Caki2 (cell line): ENCODE measurements at places on chromosomes 7 and 10. TPM values are rescaled to one million over a fixed set of nuclear protein-coding genes. Genes with fewer than 3 reads are reported as not detected.

KIAA1549 gene
- total RNA-seq, result 0.58 and 1.6 TPM in 2 replicates

FXYD4 gene
- not detected in 2 replicates for total RNA-seq

LHFPL3 gene
- not detected in 2 replicates for total RNA-seq

MYO3A gene
- 4.5 TPM in 2 replicates for total RNA-seq

HOXA5 gene
- total RNA-seq, result 53.0 and 130 TPM in 2 replicates

MACROH2A2 gene
- total RNA-seq, result 29.0 and 29.4 TPM in 2 replicates

ATG9B gene
- 0.68 TPM in 1 of 2 replicates, not detected in the other for total RNA-seq

PARD3 gene
- total RNA-seq, result 237 and 254 TPM in 2 replicates

DOCK4 gene
- total RNA-seq, result 3.5 and 9.5 TPM in 2 replicates

HGF gene
- total RNA-seq, result not detected in 2 replicates

PON1 gene
- not detected in 2 replicates for total RNA-seq

PDE6C gene
- total RNA-seq, result not detected in 2 replicates

TBXAS1 gene
- 48.6 and 77.6 TPM in 2 replicates for total RNA-seq

OR2A42 gene
- total RNA-seq, result not detected in 2 replicates

STK17A gene
- total RNA-seq, result 54.6 and 68.4 TPM in 2 replicates

- no peak for DNase-seq
These were observed 8.4 kb downstream of the HABP2 start for GRCh38 chr10:113561214-113561613.

DNA sequence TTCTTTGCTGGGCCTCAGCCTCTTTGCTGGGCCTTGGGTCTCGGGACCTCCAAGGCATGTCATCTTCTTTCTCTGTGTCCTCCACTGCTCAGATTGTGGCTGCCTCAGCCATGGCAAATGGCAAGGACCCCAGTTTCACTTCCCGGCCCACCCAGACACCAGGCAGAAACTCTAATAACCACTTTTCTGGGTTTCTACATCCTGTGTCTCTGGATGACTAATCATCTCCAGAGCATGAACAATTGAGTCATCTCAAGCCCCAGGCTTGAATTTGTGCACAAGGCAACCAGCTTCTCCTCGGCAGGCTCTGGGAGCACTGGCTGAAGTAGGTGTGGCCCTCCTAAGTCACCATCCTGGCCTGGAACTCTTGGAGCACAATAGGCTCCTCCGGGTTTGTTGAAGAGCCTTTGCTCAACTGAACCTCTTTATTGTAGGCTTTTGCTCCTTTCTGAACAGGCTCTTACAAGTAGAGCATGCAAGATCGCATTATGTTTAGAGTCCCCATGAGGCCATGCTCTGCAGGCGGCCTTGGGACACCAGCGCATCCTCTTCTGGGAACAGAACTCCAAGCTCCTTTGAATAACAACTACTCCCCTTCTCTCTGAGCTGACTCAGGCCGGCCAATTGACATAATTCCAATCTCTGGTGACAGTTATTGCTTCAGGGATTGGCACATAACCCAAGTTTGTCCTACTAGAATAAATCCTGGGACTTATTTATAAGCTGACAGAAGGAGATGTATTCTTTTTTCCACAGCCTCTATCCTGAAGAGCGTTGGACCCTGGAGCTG is 218.1 kb downstream of the WDR11 start:
- no peak for DNase-seq

GRCh38 chr7:87870471-87870870 is 5.7 kb downstream of the SLC25A40 start:
- DNase-seq, result no peak

GRCh38 chr10:78186572-78186971 is 152.9 kb downstream of the RPS24 start:
- no peak for DNase-seq

DNA sequence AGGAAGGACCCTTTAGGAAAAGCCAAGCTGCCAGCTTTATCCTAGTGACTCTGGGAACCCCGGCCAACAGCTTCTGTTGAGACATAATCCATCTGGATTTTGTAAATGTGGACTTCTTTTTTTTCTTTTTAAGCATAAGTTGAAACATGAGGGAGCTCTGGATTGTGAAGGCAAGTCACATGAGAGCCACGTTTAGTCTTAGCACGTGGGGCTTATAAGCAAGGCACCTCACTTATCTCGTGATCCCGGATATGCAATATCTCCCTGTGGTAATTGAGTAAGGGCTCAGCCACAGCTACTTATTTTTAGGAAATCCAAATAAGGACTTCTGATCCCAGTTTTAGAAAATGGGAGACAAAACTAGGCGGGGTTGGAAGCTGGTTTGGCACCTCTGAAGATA is 111.2 kb upstream of the PTN start:
- no peak for DNase-seq

DNA sequence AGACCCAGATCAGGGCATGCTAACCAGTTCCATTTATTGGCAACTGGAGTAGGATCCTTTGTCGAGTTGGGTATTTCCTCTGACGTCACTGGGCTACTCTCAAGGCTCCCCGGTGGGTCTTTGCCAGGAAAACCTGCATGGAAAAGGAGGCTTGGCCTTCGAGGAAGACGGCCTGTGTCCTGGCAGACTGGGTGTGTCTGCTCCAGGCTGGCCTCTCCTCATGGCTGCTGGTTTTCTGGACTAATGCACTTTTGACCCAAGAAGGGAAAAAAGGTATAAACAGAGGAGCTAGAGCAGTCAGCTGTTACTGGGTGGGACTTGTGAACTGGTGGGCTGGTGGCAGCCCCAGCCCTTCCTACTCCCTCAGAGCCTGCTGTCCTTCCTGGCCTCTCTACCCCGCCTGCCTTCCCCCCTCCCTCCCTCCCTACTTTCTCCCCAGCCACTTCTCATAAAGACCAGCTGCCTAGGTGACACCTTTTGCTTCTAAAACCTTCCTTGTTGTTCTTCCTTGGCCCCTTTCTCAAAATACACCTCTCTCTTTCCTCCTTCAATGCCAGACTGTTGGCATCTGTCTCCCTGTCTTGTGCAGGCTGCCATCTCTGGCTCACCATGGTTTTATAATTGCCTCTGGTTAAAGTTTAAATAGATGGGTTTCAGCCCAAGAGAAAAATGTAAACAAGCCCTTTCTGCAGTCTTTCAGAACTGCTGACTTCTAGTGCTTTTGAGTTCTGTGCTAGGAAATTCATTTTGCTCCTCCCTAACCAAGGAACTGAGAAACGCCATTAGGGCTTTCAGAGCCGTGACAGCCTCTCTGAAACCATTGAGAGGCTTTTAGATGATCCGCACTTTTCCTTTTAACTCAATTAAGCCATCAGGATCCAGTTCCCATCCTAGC is 101.8 kb upstream of the MKLN1 start:
- peak; percentile 94 for DNase-seq

GRCh38 chr10:102752934-102753664 is 9.4 kb downstream of the WBP1L start:
- DNase-seq, result no peak

DNA sequence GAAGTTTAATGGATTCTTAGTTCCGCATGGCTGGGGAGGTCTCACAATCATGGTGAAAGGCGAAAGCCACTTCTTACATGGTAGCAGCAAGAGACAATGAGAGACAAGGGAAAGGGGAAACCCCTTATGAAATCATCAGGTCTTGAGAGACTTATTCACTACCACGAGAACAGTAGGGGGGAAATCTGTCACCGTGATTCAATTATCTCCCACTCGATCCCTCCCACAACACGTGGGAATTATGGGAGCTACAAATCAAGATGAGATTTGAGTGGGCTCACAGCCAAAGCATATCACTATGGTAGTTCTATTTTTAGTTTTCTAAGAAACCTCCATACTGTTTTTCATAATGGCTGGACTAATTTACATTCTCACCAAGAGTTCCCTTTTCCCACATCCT is 36.7 kb downstream of the SPAM1 start:
- peak; percentile 83 for DNase-seq

DNA sequence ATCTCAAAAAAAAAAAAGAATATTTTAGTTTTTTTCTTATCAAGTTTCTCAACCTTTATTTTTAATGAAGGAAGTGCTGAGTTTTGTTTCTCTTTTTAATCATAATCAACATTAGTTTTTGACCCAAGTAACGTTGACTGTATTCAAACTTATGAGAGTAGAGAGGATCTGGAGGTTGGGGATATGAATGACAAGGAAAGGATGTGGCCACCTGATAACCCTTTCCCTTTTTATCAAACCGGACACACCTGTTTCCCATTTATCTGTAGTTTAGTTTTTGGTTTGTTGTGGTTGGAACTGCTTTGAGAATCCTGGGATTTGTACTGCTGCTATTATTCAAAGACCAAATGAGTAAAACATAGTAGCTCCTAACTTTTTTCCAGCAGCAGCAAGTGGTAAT is 38.6 kb downstream of the HACD1 start:
- DNase-seq, result no peak

- peak; percentile 12 for DNase-seq
These were observed 29.4 kb downstream of the CDK14 start for GRCh38 chr7:90625562-90625961.

- no peak for DNase-seq
These were observed 65.1 kb downstream of the CLEC2L start for GRCh38 chr7:139588632-139589031.

- DNase-seq, result no peak
These were observed 12.5 kb downstream of the CDC123 start for GRCh38 chr10:12208460-12208859.

DNA sequence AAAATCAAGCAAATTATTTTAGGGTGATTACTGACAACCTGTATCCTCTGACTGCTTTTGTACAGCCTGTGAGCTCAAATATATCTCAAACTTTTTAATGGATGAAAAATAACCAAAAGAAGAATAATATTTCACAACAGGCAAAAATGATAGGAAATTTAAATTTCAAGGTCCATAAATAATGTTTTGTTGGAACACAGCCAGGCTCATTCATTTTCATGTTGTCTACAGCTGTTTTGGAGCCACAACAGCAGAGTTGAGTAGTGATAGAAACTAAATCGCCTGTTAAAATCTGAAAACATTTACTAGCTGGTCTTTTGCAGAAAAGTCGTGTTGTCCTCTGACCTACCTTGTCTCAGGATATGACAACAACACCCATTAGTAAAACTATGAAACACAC is 75.9 kb downstream of the GLI3 start:
- DNase-seq, result no peak

GRCh38 chr7:20249920-20250319 is 32.7 kb upstream of the MACC1 start:
- peak; percentile 94 for DNase-seq

- DNase-seq, result no peak
These were observed 3.3 kb upstream of the FLNC start for GRCh38 chr7:128826916-128827247.

DNA sequence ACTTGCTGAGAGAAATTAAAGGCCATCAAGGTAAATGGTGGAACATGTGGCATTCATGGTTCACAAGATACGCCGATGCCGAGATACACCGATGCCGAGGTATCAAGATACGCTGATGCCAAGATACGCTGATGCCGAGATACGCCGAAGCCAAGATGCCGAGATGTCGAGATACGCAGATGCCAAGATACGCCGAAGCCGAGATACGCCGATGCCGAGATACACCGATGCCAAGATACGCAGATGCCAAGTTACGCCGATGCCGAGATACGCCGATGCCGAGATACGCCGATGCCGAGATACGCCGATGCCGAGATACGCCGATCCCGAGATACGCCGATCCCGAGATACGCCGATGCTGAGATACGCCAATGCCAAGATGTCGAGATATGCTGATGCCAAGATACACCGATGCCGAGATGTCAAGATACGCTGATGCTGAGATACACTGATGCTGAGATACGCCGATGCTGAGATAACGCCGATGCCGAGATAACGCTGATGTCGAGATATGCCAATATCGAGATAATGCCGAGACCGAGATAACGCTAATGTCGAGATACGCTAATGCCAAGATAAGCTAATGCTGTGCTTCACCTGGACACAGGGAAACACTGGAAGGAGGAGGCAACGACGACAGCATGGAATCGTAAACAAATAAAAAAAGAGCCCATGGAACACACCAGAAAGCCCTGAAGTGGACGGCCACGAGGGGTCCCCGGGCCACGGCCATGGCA is 172.6 kb downstream of the MAD1L1 start:
- DNase-seq, result no peak

- no peak for DNase-seq
These were observed 52.2 kb upstream of the PDGFA start for GRCh38 chr7:571718-572415.

DNA sequence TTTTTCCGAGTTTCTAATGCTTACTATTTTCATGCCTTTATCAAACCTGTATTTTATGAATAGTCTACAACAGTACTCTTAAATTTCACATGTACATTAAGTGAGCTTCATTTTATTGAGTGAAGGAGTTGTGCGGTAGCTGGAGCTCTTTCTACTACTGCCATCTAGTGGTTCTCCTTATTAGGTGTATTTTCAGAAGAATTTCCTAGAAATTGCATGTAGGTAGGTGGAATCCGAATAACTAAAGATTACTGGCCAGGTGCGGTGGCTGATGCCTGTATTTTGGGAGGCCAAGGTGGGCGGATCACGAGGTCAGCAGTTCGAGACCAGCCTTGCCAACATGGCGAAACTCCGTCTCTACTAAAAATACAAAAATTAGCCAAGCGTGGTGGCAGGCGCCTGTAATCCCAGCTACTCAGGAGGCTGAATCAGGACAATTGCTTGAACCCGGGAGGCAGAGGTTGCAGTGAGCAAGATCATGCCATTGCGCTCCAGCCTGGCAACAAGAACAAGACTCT is 38.3 kb downstream of the LRRC72 start:
- peak; percentile 58 for DNase-seq

DNA sequence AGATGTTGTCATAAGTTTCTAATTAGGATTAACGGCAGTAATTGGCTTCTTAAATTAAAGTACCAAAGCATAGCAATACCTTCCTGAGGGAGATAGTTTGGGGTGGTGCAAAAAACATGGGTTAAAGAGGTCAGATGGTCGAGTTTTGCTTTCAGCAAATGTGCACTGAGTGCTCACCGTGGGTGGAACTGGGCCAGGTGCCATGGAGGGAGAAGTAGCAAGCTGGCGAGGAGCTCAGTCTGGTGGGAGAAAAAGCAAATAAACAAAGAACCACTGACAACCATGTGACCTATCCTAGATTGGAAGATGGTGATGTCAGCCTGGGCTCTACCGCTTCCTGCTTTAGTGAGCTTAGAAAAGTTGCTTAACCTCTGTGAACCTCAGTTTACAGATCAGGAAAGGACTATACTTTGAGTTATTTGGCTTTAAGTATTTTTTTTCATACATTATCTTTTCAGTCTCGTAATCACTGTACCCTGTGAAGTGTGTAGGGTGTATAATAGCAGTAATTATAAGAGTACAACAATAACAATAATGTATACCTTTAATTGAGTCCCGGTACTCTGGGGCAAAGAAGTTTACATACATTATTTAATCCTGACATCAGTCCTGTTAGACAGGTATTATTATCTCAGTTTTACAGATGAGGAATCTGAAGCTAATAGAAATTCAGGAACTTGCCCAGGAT is 69.0 kb upstream of the PDCD4 start:
- peak; percentile 84 for DNase-seq

DNA sequence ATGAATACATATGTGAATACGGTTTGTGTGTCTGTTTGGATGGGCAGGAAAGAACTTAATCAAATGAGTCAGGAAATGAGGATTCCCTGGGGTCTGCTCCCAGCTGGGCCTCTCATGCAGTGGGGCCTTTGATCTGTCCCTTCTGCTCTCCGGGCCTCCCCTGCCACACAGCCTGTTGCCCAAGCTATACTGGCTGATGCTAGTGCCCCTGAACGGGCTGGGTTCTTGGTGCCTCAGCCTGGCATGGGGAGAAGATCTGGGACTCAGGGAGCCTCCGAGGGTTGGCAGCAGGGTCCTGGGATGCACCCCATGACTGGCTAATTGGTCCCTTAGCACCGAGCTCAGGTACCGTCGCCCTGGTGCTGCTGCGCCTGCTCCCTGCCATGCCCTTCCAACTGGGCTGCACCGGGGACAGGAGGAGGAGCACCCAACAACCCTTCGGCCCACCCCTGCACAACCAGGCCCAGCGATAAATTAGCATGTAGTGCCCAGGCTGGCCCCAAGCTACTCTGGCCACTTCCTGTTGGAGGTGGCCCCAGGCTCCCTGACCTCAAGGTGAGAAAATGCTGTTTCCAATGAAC is 59.9 kb upstream of the DUSP5 start:
- DNase-seq, result no peak
